ENCODE measurements at places on chromosomes 13 and 19.

GRCh38 chr13:34408640-34409039, 533.4 kb upstream of the NBEA start:
- no peak for DNase-seq

DNA sequence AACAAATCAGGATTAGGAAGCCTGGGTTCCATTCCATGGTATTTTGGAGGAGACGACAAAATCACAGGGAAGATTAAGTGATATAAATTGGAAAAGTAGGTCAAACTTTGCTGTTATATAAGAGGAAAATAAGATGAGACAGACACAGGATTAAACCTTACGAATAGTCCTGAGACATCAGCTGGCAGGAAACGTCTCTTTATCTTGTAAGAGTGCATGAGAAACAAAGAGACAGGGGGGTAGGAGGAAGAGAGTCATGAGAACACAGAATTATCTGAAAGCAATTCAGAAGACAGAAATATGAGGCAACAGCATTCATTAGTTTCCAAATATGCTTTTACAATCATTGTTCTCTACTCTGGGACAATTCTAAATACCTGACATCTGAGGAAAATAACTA, 310.6 kb upstream of the MIR17HG start:
- no peak for DNase-seq

- DNase-seq: no peak
Observed at GRCh38 chr13:109760402-109760801, 26.0 kb downstream of the IRS2 start.

GRCh38 chr13:101305981-101306411, 110.3 kb downstream of the NALCN start:
- DNase-seq: no peak

DNA sequence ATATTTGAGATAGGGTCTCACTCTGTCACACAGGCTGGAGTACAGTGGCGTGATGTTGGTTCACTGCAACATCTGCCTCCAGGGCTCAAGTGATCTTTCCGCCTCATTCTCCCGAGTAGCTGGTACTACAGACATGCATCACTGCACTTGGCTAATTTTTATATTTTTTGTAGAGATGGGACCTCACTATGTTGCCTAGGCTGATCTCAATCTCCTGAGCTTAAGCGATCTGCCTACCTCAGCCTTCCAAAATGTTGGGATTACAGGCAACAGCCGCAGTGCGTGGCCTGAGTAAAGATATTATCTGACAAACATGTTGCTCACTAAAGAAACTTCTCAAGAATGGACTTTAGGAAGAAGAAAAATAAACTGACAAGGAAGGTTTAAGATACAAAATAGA, 125.4 kb upstream of the ABCC4 start:
- no peak for DNase-seq

- no peak for DNase-seq
Observed at GRCh38 chr13:84455143-84455905, 573.0 kb upstream of the SLITRK1 start.

DNA sequence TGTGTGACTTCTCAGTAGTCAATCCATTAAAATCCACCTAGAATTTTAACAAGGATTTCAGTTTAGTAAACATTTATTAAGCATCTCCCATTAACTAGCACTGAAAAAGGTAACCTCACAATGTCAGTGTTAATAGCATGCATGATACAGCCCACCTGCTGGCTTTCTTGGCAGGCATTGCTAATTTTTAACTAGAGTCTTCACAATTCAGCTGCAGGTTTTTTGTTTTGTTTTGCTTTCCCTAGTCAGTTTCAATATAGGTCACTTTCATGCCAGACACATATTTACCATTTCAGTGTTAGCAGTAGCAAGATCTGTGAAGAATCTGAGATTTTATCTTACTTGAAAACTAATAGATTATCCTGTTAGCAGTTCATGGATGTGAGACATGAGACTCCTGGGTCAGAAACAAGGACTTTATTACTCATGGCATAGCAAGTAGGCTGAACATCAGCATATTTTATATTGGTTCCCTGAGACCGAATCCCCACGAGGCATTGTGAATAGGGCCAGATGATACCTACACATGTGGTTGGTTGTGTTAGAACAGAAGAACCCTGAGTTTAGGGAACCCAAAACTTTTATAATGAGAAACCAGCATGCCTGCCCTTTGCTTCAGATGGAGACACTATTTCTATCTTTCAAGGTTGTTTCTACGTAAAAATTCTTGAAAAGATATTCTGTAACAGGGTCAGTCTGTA, 198.0 kb upstream of the HTR2A start:
- DNase-seq: no peak

- no peak for DNase-seq
Observed at GRCh38 chr19:44151491-44151890, 10.1 kb downstream of the ZNF234 start.

DNA sequence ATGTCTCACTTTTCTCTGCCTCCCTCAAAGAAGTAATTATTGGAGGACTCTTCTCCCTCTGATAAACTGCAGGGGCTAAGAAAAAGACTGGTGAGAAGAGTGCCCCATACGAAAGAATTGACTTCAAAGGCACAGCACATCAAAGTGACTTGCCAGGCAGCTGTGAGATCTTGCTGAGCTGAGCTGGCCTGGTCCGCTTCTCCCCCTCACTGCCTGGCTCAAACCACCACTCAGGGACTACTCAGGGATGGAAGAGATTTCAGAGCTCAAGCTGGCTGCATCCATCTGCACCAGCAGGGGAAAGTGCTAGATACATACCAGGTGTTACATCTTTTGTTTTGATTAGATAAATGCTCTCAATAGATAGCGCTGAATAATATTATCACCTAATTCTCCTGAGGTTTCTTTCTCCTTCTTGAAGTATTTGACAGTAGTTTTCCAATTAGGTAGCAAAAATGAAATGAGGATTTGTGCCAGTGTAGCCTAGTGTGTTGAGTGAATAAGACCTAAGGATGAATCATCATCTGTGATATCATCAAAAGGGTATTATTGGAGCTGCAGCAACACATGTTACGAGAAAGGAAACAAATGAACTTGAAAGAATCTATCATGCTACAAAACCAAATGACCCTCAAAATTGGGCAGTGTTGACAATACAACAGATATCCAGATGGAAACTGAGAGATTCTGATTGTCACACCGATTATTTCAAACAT, 379.8 kb downstream of the TBC1D4 start:
- no peak for DNase-seq

DNA sequence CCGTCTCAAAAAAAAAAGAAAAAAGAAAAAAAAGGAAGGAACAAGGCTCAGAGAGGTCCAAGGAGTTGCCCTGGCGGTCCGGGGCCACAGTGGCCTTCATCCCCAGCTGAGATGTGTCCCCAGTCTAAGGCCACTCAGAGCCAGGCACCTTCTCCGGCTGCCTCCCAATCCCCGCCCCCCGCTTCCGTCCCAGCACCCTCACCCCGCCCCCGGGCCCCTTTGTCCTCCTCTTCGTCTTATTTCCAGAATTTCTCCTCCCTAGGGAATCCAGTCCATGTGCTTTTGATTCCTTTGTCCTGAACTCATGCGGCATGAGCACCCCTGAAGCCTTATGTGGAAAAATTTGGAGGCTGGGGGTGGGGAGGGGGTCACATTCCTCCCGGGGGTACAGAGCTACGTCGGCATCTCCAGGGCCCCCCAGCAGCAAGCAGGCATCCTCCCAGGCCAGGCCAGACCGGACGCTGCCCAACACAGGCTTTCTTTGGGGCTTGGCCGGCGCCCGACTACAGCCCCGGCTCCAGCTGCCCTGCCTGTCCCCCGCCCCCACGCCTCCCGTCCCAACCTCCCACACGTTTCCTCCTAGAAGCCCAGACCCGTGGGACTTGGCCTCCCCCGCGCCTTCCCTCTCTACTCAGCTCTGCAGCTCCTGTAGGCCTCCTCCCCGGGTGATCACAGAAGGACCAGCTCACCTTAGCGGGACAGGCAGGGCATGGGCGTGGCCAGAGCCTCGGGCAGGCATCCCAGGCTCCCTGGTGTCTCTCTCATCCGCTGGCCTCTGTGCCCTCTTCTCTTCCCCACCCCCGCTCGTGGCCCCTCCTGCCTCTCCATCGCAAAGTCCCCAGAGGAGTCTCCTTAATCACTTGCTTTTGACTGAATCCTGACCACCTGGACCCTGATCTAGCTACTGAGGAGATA, 17.8 kb upstream of the ADGRE5 start:
- DNase-seq: no peak

- DNase-seq: no peak
Observed at GRCh38 chr13:26019881-26020870, 31.6 kb downstream of the SHISA2 start.

- no peak for DNase-seq
Observed at GRCh38 chr13:28582225-28582891, 76.6 kb upstream of the POMP start.

GRCh38 chr13:102038787-102039186, 363.1 kb downstream of the FGF14 start:
- DNase-seq: no peak

- no peak for DNase-seq
Observed at GRCh38 chr13:95784161-95784899, 107.4 kb downstream of the DNAJC3 start.

GRCh38 chr13:35953537-35954206, 177.5 kb downstream of the DCLK1 start:
- DNase-seq: no peak

- no peak for DNase-seq
Observed at GRCh38 chr19:2761876-2762782, 20.9 kb downstream of the SGTA start.

- no peak for DNase-seq
Observed at GRCh38 chr13:99403458-99403971, 96.3 kb upstream of the GPR183 start.

GRCh38 chr13:110218581-110219201, 88.3 kb downstream of the COL4A1 start:
- DNase-seq: no peak

- DNase-seq: no peak
Observed at GRCh38 chr19:33785795-33786194, 10.9 kb upstream of the KCTD15 start.

DNA sequence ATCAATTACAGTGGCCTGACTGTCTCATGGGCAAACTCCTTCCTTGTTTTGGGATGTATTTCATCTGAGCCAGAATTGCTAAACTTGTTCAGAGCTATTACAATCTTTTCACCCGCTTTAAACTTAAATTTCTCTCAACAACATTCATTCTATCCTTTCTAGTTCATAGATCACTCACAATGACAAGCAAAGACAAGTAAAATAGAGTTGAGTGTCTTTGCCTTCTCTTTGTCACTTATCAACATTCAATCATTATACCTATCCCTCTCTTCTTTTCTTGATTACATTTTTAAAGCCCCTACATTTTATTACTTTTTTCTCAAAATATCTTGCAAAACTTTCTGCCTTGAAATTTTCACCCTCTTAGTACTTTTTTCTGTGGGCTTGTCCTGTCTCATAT, 1113.1 kb downstream of the PCDH17 start:
- DNase-seq: no peak

DNA sequence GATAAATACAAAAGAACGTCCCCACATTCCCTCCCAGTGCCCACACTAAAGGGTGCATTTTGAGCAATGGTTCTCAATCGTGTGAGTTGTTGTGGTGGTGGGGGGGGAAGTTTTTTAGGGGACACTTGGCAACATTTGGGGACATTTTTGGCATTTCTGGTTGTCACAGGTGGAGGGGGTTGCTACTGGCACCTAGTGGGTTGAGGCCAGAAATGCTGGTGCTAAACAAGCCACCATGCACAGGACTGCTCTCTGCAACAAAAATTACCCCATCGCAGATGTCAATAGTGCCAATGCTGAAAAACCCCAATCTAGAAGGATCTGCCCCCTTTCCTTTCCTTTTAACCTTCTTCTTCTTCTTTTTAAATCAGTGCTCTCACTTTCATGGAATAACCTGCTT, 453.3 kb downstream of the TSHZ3 start:
- no peak for DNase-seq

DNA sequence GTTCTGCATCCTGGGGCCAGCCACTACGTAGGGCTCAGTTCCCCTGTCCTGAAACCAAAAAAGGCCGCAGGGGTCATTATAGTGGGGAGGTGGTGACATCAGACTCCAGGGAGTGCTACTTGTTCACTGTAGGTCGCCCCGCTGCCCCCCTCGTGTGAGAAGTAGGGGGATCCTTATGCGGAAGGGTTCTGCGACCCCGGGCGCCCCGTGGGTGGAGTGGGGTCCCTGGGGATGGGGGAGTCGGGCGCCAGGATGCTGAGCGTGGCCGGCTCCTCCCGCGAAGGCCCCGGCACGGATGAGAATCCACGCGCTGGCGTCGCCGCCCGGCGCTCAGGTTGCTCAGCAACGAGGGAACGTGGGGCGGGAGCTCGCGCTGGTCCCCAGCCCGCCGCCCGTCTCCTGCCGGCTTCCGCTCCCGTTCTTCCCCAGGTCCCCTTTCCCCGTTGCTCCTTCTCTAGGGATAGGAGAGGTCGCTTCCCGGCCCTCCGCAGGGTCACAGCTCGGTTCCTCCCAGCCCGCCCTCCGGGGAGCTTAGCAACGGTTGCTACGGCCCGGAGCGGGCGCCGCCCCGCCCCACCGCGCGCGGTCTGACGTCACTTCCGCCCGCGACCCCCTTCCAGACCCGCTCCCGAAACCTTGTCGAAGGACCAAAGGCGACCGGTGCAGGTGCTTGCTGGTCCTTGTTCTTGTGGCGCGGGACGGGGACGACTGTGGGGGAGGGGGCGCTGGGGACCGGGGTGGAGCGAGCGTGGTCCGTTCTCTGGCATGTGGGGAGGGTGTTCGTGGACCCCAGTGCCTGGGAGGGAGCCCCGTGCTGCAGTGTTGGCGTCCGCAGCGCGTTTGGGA, at the start of gene NAT14:
NAT14 (plus strand) TSS at position 596 of the 846 bp plus-strand sequence. CDS start 521 bp downstream, outside the sequence.
- no peak for DNase-seq

DNA sequence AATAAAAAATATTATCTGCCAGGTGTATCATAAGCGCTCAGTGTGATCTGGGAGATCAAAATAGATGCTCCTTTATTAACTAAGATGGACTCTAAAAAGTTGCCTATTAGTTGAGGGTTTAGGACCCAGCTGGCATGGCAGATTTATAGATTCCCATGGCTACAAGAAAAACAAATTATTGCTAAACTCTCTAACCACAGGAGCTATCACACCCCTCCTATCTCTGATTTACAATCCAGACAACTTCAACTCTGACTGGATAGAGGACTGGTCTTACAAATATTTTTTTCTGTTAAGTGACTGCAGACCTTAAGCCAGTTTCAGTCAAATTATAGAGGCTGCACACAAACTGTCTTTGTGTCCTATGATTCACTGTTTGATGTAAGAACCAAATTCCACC, 45.4 kb upstream of the MYCBP2 start:
- no peak for DNase-seq

DNA sequence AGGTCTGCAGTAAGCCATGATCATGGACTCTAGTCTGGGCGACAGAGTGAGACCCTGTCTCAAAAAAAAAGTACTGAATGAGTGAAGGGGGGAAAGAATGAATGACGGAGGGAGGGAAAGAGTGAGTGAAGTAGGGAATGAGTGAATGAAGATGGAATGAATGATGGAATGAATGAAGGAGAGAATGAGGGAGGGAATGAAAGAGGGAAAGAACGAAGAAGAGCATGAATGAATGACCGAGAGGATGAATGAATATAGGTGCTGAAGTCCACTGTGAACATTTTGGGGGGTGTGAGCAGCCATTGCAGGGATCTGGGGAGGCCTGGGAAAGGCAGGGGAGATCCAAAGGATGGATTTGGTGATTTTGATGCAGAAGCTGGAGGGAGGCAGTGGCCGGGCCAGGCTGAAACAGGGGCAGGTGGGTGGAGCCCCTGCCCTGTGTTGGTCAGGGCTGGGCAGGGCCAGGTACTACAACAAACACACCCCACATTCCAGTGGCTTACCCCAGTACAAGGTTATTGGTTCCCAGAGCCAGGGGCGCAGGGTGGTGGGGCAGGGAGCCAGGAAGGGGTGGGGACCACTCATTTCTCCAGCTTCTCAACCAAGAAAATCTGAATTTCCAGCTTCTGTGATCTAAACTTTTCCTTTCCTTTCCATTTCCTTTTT, 14.3 kb downstream of the SLC27A1 start:
- DNase-seq: no peak
